Activated naive CD4-positive, alpha-beta T cell treated with anti-CD3 and anti-CD28 coated beads, Interleukin-2, amount 50 U/mL, for 16 hours (primary cell): ENCODE measurements at places on chromosomes 1 and 21.
A peak's percentile ranks its signal among the peaks of the same experiment; 100 is the strongest.

DNA sequence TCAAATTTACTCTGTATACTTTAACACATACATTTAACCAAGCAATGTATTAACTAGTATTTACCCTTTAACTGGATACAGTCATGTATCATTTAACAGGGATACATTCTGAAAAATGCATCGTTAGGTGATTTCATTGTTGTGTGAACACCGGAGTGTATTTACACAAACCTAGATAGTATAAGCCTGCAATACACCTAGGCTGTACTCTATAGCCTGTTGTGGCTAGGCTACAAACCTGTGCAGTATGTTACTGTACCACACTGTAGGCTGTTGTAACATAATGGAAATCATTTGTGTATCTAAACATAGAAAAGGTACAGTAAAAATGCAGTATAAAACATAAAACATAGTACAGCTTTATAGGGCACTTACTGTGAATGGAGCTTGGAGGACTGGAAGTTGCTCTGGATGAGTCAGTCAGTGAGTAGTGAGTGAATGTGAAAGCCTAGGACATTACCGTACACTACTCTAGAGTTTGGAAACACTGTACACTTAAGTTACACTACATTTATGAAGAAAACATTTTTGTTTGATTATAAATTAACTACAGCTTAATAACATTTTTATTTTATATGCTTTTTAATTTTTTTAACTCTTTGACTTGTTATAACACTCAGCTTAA lies 21.3 kb downstream of the RGS4 start:
- no peak for DNase-seq

- DNase-seq: no peak
These were observed 321.5 kb downstream of the NPHP4 start for GRCh38 chr1:5670590-5671350.

GRCh38 chr1:112509005-112509659 lies 367 bp downstream of the WNT2B start:
- DNase-seq: peak; percentile 26

GRCh38 chr1:208526613-208527125 lies 282.5 kb upstream of the PLXNA2 start:
- DNase-seq: no peak

DNA sequence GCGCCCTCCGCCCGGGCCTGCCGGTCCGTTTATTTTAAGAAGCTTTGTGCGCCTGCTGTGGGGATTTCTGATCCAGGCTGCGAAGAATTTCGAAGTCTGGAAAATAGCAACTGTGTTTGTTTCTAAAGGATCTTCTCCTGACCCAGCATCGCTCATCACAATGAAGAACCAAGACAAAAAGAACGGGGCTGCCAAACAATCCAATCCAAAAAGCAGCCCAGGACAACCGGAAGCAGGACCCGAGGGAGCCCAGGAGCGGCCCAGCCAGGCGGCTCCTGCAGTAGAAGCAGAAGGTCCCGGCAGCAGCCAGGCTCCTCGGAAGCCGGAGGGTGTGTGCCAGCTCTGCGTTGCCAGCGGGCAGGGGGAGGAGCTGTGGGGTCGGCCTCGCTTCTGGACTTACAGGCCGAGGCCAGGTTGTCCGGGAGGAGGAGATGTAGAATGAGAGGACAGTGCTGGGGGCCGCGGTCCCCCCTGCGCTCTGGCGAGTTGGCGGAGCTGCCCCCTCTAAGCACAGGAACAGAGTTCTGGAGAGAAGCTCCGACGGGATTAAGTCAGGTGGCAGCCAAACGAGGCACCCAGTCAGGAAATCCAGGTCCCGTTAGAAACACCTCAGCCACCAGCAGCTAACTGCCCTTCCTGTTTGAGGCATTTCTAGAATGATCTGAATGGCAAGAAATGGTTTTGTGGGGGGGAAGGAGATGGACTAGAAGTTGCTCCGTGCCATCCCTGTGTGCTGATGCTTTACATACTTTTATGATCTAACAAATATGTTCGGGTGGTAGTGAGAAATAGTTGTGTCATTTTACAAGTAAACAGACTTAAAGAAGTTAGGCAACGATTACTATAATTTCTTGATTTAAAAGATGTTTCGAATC lies 948 bp downstream of the TXLNA start:
- DNase-seq: peak; percentile 32

DNA sequence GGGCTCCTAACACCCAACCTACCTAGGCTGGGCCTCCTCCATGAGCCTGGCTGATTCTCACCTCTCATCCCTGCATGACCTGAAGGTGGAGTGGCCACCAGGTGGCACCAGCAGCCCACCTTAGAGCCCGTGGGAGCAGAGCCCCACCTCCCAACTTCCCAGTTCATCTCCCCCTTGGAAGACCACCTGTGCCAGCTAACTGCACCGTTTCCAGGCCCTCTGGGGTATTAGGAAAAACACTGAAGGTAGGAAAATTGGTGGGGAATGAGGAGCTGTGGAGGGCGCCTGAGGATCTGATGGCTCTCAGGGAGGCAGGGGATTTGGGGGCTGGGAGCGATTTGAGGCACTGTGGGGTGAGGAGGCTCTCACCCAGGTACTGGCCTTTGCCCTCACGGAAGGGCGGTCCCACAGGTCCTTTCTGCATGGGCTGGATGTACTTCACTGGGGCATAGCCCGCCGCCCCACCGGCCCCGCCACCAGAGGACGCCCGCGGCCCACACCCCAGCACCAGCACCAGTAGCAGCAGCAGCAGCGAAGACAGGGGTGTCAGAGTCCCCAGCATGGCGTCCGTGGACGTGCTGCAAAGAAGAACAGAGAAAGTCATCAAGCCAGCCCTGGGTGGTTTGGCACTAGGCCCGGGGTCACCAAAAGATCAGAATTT lies 11.1 kb downstream of the ADPRS start:
- peak; percentile 78 for DNase-seq

GRCh38 chr21:32364796-32365195 lies 28.0 kb downstream of the URB1 start:
- no peak for DNase-seq

DNA sequence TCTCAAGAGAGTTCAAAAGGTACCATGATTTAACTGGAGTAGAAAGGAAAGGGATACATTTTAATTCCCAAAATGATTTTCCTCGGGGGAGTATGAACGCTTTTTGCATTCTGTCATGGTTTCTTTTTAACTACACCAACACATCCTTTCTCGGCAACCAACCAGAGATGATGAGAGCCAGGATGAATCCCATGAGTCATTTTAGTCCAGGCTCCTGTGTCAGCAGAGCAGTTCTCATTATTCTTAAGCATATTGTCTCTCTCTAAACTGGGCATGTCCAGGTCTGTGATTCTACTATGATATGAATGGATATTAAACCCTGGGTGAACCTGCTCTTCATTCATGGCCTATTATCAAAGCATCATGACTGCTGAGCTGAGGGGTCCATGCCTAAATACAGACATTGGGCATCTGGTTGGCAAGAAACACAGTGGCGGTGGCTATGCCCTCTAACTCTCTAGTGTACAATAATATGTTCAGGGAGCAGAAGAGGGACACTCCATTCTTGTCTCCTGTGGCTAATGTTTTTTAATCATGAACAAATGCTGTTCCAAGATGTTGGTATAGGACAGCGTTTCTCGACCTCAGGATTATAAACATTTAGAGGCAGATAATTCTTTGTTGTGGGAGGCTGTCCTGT lies 124.3 kb upstream of the ESRRG start:
- DNase-seq: no peak

- no peak for DNase-seq
These were observed 43.5 kb downstream of the RRAGC start for GRCh38 chr1:38815903-38816627.

- DNase-seq: no peak
These were observed at the start of gene FMO2 for GRCh38 chr1:171185091-171185490. FMO2 (plus strand) TSS chr1:171185300; CDS start chr1:171185714, 414 bp downstream.

GRCh38 chr1:58266242-58266641 lies 280.3 kb downstream of the OMA1 start:
- DNase-seq: no peak

GRCh38 chr1:9770298-9770697 lies 53.5 kb downstream of the CLSTN1 start:
- no peak for DNase-seq

- DNase-seq: no peak
These were observed 285.7 kb downstream of the PTPRU start for GRCh38 chr1:29521811-29522580.

- DNase-seq: no peak
These were observed 34.1 kb downstream of the TP53BP2 start for GRCh38 chr1:223811634-223812101.

- DNase-seq: no peak
These were observed 225.3 kb downstream of the KCTD3 start for GRCh38 chr1:215792446-215792845.

- DNase-seq: no peak
These were observed 19.0 kb upstream of the TLCD4 start for GRCh38 chr1:95098196-95098595.

- peak; percentile 85 for DNase-seq
These were observed 42.4 kb downstream of the CTNNBIP1 start for GRCh38 chr1:9867408-9868243.

- no peak for DNase-seq
These were observed 25.2 kb upstream of the ROR1 start for GRCh38 chr1:63748641-63749040.

GRCh38 chr1:179058487-179059483 lies 23.1 kb upstream of the TOR3A start:
- DNase-seq: no peak

DNA sequence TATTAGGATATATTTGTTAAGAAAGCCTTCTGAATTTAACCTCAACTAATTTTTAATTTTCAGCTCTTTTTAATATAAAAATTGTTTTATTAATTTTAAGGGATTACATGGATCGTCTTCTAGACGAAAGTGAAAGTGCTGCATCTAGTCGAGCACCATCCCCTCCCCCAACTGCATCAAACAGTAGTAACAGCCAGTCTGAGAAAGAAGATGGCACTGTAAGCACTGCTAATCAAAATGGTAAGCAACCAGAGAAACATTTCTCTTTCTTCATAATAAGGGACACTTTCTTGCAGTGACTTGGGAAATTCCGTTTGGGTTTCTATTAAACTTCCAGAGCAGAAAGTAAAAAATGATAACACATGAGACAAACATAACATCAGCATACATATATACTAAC lies 56.9 kb downstream of the MIER1 start:
- DNase-seq: peak; percentile 41

DNA sequence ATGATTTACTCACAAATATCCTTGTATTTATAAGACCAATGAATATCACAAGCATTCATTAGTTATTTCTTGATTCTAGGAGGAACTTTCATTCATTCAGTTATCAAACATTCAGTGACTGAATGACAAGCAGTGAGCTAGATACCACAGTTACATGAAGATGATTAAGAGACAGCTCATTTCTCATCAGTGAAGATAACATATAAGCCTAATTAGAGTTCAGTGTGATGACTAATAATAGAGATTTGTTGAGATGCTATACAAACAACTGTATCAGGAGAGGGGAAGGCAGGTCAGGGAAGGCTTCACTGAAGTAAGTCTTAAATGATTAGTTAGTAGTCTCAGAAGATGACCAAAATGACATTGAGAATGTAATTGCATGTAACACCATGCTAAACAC lies 14.6 kb upstream of the C1orf105 start:
- no peak for DNase-seq

- DNase-seq: no peak
These were observed 16.8 kb downstream of the IFNAR2 start for GRCh38 chr21:33246506-33246905.

- no peak for DNase-seq
These were observed 9.8 kb downstream of the RABIF start for GRCh38 chr1:202879128-202879527.

- DNase-seq: no peak
These were observed 30.9 kb downstream of the SLC37A1 start for GRCh38 chr21:42544544-42544943.

DNA sequence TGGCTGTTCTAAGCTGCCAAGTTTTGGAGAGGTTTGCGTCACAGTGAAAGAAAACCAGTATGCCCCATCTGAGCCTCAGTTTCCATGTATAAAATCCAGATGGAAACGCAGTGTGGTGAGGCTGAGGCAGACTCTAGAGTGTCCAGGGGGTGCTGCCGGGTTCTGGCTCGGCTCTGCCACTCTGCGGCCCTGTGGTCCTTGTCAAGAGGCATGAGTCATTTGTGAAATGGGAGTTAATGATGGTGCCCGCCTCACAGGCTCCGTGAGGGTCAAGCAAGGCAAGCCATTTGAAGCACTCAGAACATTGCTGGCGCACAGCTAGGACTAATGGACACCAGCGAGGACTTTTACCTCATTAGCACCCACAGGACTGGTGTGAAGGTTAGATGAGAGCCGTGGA lies 214.3 kb downstream of the PTPRU start:
- DNase-seq: no peak

GRCh38 chr1:238953448-238954010 lies 432.8 kb upstream of the CHRM3 start:
- DNase-seq: no peak

GRCh38 chr1:222019029-222019428 lies 277.1 kb upstream of the DUSP10 start:
- DNase-seq: no peak

GRCh38 chr1:59992040-59992820 lies 65.7 kb upstream of the CYP2J2 start:
- DNase-seq: no peak

DNA sequence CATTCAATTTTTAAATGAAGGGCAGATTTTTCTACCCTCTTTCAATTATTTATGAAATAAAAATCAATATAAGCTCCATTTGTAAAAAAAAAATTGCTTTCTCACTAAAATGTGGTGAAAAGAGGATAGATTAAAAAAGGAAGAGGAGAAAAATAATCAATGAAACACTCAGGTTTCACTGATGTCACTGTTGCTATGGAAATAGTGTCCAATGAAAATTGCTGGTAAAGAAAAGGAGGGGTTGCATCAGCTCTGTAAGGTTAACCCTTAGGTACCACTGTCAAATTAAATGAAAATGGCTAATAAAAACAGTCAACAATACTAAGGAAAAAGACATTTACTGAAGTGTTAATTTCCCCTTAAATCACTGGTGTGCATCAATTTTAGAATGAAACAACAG lies 91.6 kb upstream of the TTC39A start:
- DNase-seq: no peak

- DNase-seq: no peak
These were observed 63.6 kb downstream of the MAP3K21 start for GRCh38 chr1:233390842-233391737.

DNA sequence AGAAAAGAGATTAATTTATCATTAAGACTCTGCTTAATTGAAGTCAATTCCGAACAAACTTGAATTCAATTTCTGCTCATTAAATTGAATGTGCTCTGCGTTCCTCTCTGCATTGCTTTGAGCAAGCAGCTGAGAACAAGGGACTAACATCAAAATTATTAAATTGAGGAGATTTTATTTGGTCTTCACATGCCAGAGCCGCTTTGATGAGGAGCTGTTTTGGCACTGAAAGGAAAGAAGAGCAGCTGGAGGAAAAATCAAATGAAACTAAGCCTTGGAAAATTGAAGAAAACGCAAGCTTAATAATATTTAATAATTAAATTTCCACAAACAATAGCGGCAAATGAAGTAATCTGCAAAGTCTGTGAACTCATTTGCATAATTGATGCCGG lies 222.0 kb upstream of the PKN2 start:
- no peak for DNase-seq
